SHP77 treated with DMSO at 0.1 percent for 48 hours (cell line): ENCODE measurements at places on chromosomes 4 and X.

- DNase-seq = no peak
Observed at GRCh38 chrX:127057891-127058619, 238.5 kb downstream of the PRR32 start.

- DNase-seq = no peak
Observed at GRCh38 chr4:37471971-37472370, 214.2 kb downstream of the RELL1 start.

- DNase-seq = no peak
Observed at GRCh38 chrX:2261831-2262667, 238.7 kb downstream of the DHRSX start.

DNA sequence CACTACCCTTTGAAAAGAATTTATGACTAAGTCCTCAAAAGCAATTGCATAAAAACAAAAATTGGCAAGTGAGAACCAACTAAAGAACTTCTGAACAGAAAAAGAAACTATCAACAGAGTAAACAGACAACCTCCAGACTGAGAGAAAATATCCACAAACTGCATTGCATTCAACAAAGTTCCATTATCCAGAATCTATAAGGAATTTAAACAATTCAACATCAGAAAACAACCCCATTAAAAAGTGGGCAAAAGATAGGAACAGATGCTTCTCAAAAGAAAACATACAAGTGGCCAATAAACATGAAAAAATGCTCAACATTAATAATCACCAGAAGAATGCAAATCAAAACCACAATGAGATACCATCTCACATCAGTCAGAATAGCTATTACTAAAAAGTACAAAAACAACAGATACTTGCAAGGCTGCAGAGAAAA, 130.2 kb downstream of the GASK1B start:
- DNase-seq = no peak

- DNase-seq = no peak
Observed at GRCh38 chr4:138408758-138409157, 166.6 kb upstream of the SLC7A11 start.
